ENCODE measurements at places on chromosomes 1 and 21.

- no peak for DNase-seq
Measured at GRCh38 chr1:178258536-178258935, 164.6 kb downstream of the RASAL2 start.

DNA sequence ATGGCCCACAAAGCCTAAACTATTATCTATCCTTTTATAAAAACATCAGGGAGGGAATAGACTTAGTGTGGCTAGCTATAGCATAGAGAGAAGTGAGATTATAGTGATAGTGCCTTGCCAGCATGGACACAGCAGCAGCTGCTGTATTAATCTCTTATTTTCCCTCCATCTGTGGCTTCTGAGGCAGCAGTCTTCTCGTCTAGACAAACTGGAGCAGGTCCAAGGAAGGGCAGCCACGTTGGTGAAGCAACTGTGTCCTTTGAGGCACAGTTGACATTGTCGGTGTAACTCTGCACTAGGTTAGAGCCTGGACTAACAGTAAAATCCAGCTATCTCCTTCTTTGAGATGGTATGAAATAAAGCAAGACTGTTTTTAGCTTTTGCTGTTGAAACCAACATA is 131.3 kb downstream of the CACHD1 start:
- DNase-seq = no peak

- no peak for DNase-seq
Measured at GRCh38 chr1:158013840-158014730, 20.6 kb downstream of the KIRREL1 start.

DNA sequence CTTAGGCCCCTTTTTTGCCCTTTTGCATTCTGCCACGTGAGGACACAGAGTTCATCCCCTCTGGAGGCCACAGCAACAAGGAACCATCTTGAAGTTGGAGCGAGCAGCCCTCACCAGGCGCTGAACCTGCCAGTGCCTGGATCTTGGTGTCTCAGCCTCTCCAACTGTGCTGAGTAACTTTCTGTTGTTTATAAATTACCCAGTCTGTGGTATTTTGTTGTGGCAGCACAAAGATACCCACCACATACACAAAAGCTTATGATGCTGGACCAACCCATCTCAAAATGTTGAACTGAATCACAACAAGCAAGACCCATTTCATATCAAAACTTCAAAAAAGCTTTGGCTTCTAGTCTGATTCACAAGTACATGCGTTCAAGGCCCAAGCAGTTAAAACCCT is 649.9 kb downstream of the KIF26B start:
- no peak for DNase-seq

GRCh38 chr1:35406103-35406502 is 137.6 kb downstream of the ZMYM4 start:
- DNase-seq = no peak

DNA sequence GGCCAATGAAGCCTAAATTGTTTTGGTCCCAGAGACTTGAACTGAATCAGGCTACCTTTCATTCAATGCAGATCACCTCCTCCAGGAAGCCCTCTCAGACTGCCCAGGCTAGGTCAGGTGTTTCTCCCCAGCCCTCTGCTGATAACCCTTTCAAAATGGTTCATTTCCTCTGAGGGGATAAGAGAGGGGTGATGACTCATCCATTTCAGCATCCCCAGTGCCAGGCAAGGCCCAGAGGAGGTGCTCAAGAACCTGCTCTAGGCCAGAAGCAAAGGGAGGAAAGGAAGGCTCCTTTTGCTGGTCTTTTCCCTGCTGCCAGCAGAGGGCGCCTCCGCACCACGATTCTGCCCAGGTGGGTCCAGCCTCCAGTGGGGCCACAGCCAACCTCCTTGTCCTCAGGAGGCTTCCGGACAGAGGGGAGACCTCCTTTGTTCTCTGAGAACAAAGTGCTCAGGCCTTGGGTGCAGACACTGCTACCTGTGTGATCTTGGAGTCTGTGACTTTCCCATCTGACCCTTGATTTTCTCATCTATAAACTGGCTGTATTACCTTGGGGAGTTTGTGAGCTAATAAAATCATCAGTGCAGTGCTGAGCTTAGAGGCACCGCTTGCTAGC is 45.3 kb upstream of the ARHGEF10L start:
- DNase-seq = no peak

GRCh38 chr1:6732942-6733341 is 31.3 kb upstream of the DNAJC11 start:
- DNase-seq = no peak

- no peak for DNase-seq
Measured at GRCh38 chr21:31176080-31176551, 137.8 kb upstream of the KRTAP19-8 start.

- DNase-seq = no peak
Measured at GRCh38 chr1:89974696-89975470, 20.0 kb upstream of the ZNF326 start.

DNA sequence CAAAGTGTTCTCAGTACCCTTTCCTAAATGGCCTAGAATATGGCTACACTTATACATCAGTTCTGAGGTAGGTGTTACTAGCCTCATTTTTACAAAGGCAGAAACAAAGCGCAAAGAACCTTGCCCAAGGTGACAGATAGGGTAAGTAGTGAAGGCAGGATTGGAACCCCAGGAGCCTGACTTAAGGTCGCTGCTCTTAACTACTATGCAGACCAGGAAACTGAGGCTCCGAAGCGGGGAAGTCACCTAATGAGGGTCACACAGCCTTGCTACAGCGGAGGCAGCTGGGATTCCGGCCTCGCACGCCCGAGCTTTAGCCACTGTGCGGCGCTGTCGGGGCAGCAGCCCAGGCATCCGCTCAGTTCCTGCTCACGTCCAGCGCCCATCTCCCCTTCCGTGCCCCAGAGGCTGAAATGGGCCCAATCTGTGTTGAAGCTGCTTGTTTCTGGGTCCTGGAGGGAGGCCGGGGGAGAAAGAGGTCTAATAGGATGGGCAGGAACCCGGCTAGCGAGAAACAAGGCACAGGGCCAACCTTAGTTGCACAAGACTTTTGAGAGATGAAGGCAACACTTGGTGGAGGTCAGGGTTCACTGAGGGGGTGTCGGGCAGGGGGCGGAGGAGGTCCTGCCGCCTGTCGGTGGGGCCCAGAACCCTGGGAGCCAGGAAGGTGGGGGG is 1.4 kb upstream of the FOXD2 start:
- DNase-seq = no peak

DNA sequence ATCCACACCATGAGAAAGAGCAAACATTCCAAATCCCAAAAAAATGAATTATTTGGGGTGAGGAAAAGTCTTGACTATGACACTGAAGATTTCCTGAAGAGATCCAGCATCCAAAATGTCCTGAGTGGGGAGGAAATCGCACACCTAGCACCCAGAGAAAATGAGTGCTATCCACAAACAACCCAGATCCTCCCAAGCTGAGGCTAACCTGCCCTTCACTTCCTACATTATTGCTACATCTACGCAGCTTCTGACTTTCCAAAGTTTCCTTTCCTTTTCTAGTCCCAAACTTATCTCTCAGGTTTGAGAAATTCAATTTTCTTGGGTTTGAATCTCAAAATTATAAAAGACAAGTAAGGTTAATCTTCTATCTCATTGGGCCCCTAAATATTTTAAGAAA is 906 bp upstream of the RGS13 start:
- DNase-seq = no peak

DNA sequence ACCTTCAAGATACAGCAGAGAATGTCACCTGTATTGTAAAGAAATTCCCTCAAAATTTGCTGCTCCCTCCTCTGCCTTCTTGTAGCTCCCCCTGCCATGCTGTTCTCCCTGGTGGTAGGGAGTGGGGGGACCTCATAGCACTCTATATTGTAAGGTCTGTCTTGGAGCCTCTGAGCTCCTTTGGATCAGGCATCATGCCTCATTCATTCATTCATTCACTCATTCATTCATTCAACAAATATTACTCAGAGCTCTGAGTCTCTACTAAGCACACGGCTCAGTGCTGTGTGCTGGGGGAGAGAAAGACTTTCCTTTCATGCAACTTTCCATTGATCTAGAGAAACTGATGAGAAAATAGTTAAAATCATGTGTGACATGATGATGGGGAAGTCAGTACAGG is 27.1 kb upstream of the EPHB2 start:
- DNase-seq = no peak

- DNase-seq = no peak
Measured at GRCh38 chr1:176174108-176174507, 33.0 kb downstream of the COP1 start.

GRCh38 chr1:110506541-110506940 is 12.4 kb downstream of the KCNA10 start:
- DNase-seq = no peak

DNA sequence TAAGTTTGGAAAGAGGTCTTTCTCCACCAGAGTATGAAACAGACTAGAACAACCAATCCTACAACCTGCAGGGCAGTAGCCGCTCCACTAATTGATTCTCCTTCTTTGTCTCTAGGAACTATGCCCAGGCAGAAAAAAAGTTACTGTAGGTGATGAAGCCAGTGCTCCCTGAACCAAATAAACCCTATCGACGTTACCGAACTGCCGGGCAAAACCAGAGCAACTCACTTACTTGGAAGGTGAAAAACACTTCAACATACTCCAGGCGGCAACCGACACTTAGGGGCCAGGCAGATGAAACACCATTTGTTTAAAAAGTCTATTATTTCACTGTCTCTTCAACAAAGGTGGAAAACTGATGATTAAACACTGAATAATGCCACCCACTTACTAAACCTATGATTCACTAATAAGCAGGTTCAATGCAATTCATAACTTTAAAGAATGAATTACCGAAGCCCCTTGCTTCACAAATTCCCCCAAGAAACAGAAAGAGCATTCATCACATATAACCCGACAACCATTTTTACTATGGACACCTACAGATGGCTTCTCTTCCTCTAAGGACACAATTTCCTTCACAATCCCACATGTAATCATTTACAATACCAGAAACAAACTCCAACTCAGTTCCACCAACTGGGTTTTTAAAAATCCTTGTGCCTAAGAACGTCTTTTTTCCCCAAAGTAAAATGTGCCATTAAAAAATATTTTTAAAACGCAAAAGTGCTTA is 1.6 kb downstream of the NRIP1 start:
- DNase-seq = no peak

DNA sequence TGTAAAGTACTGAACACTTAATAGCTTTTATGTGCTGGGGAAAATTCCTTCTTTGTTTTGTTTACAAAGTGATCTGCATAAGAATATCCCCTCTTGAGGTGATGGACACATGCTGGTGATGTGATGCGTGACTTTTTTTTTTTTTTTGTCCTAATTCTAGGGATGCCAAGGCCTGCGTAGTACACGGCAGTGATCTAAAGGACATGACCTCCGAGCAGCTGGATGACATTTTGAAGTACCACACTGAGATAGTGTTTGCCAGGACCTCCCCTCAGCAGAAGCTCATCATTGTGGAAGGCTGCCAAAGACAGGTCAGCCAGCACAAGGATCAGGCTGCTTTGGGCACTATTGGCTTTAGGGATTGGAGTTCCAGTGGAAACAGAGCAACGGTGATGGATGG is 24.7 kb downstream of the ATP1A1 start:
- no peak for DNase-seq

- DNase-seq = no peak
Measured at GRCh38 chr1:37476460-37477197, 2.2 kb downstream of the ZC3H12A start.

DNA sequence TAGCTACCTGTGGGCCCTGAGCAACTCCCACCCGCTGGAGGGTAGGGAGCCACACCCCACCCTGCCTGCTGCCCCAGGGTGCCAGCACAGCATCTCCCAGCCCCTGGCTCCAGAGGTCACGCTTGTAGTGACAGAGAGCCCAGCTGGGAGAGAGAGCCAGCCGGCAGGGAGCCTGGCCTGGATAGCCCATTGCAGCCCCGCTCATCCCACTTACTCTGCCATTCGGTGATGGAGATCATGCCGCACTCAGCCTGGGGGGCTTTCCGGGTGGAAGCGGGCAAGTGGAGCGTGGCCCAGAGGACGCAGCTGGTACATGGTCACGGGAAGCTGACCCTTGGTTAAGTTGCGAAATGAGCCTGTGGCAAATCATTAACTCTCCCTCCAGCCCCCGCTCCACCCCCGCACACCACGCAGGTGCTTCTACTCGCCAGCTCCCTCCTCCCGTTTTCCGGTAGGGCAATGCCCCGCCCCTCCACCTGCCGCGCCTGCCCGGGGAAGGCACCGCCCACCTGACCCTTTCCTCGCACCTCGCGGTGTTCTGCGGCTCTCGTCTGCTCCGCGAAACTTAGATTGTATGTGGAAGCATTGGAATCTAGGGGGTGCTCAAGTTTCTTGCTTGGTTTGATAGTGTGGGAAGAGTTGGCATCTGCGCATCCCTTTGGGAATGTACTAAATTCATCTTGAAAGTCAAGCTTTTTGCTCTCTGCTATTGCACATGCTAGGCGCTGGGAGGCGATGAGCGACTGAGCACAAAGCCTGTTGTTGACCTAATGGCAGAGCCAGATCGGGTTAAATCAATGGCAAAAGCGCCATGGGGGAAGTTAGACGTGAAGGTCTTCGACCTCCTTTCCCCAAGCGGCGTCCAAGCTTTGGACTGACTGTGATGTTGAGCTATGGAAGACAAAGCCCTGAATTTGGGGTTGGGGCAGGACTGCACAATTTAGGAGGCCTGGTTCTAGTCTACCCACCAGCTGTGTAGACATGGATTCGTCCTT is at the start of gene GOLT1A:
GOLT1A (minus strand) TSS at position 321 of the 995 bp plus-strand sequence; CDS start at position 239, 82 bp downstream.
- DNase-seq = no peak

DNA sequence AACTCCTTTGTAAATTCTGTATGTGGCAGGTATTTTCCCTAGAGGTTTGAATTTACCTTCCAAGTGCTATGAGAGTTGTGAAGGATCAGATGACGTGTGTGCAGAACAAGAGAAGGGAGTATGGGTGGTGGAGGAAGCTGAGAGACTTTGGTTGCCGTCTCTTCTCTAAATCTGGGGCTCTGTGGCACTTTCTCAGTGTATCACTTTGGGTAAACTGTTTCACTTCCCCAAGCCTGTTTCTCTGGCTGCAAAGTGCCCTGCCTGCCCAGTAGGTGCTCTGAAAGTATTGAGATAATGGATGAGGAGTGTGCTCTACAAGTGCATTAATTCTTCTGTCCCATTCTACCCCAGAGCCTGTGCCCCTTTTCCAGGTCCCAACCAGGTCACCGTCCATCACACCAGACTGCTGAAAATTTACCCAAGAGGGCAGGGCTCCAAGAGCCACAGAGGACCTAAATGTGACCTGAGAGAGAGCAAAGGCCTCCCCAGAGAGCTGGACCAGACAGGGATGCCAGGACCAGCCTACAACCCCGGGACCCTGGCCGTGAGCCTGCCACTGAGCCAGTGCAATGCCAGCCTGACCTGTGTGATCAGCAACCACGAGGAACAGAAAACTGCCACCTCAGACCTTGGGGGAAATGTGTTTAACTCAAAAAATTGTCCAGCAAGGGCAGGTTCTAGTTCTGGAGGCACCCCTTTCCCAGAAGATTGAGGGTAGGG is 131.6 kb upstream of the ETV3 start:
- no peak for DNase-seq

GRCh38 chr21:37281579-37281978 is 14.4 kb upstream of the VPS26C start:
- DNase-seq = no peak

Measured in NCI-H2081 treated with DMSO at 0.1 percent for 48 hours (cell line).